ENCODE measurements at places on chromosomes 3 and 15.

- no peak for DNase-seq
Observed at GRCh38 chr15:78266229-78266628, 1.9 kb downstream of the DNAJA4 start.

DNA sequence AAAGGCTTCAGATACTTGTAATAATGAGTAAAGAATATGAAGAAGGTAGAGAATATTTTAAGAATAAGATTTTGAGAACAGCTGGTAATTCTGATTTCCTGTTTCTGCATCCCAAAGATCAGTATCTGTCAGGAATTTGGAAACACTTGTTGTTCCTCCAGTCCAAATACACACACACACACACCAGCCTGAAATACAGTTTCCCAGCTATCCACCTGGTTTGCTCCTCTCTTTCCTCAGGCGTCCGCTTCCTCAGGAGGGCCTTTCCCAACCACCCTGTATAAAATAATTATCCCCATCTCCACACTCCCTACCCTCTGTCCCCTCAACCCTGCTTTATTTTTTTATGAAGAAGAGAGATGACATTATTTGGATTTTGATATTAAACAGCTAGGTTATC, 2.0 kb upstream of the FSIP1 start:
- no peak for DNase-seq

GRCh38 chr3:123169492-123169929, 32.2 kb upstream of the SEC22A start:
- no peak for DNase-seq

- peak; percentile 22 for DNase-seq
Observed at GRCh38 chr15:57565311-57565710, 26.4 kb upstream of the MYZAP start.

- DNase-seq = no peak
Observed at GRCh38 chr3:106349191-106349881, 480.5 kb upstream of the CBLB start.

GRCh38 chr15:88752951-88753350, 50.3 kb upstream of the ACAN start:
- no peak for DNase-seq

DNA sequence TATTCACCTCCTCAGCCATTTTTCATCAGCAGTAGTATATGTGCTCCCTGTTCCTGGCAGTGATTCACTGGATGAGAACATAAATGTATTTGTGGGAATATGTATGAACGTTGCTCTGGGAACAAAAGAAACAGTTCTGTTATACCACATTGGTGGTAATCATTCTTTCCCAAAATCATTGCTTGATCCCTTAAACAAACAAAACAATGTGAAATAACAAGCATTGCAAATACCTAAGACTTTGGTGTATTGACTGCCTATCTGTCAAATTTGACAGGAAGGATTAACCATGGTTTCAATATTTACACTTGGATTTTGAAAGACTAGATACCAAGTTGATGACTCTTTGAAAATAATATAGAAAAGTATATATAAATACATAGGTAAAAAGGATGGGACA, 284.1 kb downstream of the FHIT start:
- DNase-seq = no peak

DNA sequence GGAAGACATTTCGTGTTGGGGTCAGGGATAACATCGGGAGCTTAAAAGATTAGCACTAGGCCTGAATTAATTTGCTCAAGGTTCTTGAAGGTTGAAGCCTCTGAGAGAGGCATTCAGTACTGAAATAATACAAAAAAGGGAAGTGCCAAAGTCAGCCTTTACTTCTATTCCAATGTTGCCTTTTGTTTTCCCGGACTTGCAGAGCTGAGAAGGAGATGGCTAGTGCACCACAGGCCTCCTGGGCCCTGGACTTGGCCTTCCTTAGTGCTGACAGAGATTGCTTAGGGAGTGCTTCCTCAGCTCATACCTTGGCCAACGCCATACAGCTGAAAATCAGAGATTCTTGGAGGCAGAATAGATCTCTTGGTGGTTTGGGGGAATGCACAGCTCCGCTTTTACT, 333.6 kb upstream of the TBL1XR1 start:
- DNase-seq = no peak

DNA sequence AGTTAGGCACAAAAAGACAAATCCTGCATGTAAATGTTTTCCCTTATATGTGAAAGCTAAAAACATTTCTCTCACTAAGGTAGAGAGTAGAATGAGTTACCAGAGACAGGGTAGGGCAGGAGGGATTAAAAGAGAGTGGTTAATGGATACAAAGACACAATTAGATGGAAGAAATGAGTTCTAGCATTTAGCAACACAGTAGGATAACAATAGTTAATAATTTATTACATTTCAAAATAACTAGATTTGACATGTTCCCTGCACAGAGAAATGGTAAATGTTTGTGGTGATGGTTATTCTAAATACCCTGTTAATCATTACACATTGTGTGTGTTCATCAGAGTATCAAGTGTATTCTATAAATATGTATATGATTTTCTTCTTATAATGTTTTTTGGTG, 1400.7 kb downstream of the OTOL1 start:
- no peak for DNase-seq

DNA sequence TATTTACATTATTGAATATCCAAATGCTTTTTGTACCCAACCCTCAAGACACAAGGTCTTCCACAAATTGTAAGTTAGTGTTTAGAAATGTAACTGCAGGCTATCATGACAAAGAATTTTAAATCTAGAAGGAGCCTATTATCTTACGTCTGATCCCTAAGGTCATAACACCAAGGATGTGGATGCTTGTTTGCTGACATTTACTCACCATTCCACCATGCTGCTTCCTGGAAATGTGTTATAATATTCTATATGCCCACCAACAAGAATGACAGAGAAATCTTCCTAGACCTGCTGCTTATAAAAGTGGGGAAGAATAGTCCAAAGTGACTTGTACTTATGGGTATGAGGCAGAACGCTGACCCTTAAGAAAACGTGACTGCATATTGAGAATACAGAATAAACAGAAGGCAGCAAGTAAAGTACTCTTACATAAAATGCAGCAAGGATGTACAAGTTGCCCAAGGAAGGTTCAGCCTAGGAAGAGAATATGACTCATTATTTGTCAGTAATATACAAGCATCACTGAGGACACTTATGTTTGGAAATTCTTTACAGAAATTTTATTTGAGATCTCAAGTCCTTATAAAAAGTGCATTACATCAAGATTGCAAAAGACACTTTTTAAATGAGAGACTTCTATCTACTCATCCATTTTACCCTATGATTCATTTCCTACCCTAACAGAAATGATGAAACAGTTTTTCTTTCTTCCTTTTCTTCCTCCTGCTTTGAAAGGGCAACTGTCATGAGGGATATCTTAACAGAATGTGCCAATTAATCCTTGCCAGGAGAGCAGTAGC, 59.6 kb downstream of the ESYT3 start:
- DNase-seq = no peak

DNA sequence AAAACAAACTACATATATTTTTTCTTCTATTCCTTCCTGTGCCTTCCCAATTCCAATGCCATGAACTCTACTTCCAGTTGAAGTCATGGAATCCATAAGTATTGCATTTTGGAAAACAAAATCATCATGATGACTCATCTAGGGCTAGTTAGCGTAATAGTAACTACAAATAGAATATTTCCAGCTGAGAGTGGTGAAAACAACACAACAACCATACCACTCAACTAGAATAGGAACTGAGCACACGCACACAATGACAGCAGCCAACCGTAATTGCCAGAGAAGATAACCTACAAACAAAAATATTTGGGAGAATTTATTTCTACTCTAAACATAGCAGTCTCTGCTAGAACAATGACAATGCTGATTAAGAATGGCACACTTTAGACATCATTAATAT, 225.9 kb downstream of the FGF12 start:
- no peak for DNase-seq

GRCh38 chr15:70093481-70094319, 4.0 kb downstream of the TLE3 start:
- peak; percentile 23 for DNase-seq

- DNase-seq = peak; percentile 44
Observed at GRCh38 chr3:51967384-51968169, at the start of gene PCBP4. Gene PCBP4 (minus strand): TSS chr3:51967454. CDS start chr3:51961240, 6,214 bp downstream.

DNA sequence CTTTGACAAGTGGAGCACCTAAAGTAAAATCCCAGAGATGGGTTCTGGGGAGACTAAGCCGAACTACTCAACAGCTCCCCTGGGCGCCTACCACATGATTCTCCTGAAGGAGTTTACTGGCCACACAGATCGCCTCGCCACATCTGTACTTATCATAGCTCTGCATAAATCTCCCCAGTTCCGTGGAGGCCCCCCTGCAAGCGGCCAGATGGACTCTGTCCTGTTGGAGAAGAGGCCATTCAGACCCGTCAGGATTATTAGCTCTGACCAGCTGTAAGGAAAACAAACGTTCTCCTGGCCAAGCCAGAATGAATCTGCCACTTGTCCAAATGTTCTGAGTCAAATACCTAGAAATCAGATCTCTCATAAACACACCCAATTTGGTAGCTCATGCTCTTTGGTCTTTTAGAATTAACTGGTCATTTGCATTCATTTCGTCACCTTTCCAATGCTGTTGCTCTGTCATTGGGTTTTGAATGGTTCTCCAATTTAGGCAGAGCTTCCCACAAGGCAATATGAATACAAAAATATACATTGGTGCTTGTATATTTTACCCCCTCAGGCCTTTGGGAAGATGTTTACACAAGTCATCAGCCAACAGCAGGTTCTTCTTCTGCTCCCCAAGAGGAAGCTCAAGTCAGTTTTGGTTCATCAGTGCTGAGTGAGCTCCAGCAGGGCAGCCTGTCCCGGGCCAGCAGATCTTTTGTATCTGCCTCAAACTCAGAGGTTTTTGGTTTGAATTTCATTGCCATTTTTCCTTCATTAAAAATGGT, 124.5 kb downstream of the THSD4 start:
- DNase-seq = no peak

DNA sequence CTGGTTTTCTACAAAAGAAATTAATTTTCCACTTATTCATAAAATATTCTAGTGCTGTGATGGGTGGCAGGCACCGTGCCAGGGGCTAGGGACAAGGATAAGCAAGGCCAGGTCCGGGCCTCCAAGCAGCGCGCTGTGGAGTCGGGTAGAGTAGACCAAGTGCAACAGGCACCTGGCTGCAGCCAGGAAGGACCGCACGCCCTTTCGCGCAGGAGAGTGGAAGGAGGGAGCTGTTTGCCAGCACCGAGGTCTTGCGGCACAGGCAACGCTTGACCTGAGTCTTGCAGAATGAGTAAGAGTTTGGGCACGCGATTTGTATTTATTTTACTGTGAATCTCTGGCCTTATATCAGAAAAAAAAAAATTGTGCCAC, at the start of gene CASR:
Gene CASR (plus strand): TSS at position 148 of the 372 bp plus-strand sequence. CDS start 70,522 bp downstream, outside the sequence.
- no peak for DNase-seq

DNA sequence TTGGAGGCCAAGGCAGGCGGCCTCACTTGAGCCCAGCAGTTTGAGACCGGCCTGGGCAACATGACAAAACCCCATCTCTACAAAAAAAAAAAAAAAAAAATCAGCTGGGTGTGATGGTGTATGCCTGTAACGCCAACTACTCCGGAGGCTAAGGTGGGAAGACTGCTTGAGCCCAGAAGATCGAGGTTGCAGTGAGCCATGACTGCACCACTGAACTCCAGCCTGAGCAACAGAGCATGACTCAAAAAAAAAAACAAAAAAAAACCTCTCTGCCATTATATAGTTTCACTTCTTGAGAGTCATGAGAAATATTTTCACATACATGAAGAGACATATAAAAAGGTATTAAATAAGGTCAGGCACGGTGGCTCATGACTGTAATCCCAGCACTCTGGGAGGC, 45.9 kb upstream of the CP start:
- no peak for DNase-seq

All from activated CD4-positive, alpha-beta T cell treated with anti-CD3 and anti-CD28 coated beads, Interleukin-2, amount 50 U/mL, for 48 hours (primary cell).